ENCODE measurements at places on chromosomes 3 and 15.

DNA sequence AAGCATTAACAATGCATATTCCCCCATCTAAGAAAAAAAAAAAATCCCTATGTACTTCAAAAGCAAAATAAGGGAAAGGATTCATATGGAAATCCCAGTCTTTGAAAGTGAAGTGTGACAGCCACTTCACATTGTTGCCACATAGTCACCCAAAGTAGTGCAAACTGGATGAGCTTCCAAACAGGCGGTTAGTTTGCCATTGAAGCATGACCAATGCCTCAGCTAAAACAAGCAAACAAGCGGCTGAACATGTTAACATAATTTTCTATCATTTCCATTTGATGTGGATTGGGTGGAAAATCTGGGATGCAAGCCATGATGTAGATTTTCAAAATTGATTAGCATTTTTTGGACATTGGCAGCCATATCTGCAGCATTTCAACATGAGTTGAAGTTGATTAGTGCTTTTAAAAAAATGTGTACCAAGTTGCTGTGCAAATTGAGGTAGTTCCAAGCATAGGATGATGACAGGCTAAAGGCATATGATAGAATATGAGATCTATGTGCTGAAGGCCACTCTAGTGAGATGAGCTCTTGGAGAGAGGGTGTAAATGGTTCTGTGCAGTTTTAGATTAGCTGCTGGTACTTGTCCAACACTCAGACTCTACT is 405.2 kb downstream of the NR2F2 start:
- no peak for DNase-seq

DNA sequence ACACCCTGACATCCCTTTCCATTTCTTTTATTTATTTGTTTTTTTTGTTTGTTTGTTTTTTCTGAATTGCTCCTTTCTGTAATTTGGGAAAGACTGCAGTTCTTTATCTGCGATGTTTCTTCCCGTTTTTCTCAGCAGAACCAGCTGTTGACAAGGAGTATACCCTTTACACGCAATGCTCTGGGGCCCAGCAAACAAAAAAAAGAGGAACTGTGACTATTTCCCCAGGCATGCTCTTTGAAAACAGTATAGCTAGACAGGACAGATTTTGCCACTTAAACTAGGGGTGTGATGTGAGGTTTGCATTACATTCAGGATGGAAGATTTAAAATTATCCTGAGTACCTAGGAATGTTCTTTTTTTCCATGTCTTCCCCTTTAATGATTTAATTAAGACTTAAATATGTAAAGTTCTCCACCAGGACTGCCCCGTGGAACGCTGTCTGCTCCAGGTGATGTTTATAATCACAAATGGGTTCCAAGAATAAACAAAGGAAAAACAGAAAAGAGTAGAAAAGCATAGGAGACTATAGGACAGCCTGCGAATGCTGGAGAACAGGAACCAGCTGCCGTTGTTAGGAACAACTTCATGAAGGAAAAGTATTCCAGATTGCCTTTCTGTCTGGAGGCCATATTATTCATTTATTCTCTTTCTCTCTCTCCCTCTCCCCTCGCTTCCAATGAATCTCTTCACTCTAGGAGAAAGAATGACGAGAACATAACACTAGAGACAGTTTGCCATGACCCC is 43.3 kb downstream of the TGFBR2 start:
- DNase-seq: no peak

GRCh38 chr3:119779731-119780383 is 2.0 kb upstream of the NR1I2 start:
- no peak for DNase-seq

- no peak for DNase-seq
Measured at GRCh38 chr3:34547297-34547920, 749.0 kb downstream of the PDCD6IP start.

All from stimulated activated CD8-positive, alpha-beta memory T cell treated with anti-CD3 and anti-CD28 coated beads, Interleukin-7, amount 100 ng/mL, for 1 hour (primary cell).